ENCODE measurements at places on chromosomes 2 and 18.
A peak's percentile ranks its signal among the peaks of the same experiment; 100 is the strongest.

DNA sequence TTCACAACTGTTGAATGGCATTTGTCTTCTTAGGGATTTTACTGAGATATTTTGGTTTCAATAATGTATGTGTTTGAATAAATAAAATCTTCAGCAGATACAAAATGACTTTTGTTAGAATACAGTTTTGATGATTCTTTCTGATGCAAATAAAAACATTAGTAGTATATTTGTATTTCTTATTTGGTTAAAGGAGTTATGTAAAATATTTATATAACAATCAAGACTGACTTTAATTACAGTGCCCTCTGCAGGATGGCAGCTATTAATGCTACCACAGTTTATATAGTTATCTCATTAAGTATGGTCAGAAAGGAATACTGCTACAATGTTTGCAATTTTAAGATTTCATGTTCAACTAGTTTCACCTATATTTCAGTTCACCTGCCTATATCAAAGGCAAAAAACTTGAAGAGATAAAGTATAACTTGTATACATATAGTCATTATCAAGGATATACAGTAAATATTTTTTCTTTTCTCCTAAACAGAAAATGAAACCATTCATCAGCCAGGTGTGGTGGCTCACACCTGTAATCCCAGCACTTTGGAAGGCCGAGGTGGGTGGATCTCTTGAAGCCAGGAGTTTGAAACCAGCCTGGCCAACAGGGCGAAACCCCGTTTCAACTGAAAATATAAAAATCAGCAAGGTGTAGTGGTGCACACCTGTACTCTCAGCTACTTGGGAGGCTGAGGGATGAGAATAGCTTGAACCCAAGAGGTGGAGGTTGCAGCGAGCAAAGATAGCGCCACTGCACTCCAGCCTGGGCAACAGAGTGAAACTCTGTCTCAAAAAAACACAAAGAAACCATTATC is 19.8 kb downstream of the ARL5A start:
- no peak for DNase-seq

DNA sequence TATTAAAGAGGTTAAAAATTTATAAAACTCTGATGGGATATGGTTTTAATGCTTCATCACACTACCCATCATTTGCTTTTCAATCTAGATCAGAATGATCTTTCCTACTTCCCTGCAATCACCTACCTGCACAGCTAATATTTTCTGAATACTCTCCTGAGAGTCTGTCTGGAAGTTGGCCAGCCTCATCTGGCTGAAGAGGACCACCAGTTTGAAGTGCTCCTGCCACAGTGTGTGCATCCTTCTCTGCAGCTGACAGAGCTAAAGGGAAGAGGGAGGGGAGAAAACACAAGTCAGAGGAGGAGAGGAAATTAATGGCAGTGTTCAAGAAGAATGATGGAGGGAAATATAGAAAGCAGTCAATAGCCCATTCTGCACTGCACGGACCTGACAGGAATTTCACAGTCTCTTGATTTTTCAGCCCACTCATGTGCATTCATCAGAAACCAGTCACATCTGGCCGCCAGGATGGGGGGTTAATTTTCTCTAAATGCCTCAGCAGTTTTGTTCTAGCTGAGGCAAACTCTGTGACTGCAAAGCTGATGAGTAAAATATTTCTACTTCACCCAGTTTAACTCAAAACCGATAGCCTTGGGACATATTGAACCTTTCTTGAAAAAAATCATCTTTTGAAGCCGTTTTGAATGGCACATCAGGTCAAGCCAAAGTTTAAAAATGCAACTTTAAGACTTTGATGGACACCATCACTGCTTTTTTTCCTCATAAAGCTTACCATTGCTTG is 201.8 kb upstream of the KLHL14 start:
- no peak for DNase-seq

DNA sequence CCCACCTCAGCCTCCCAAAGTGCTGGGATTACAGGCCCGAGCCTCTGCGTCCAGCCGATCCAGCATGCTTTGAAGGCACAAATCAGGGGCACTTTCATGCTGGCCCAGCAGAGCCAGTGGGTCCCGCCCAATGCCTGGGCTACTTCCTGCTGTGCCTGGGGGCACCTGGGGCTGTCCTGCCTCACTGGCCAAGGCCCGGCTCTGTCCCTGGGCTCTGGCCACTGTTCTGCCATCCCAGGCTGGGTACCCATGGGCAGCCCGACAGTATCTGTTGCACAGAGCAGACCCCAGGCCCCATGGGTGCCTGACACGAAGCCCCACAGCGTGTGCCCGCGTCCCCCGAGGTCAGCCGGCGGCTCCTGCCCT is 6.8 kb upstream of the GAL3ST2 start:
- DNase-seq = no peak

DNA sequence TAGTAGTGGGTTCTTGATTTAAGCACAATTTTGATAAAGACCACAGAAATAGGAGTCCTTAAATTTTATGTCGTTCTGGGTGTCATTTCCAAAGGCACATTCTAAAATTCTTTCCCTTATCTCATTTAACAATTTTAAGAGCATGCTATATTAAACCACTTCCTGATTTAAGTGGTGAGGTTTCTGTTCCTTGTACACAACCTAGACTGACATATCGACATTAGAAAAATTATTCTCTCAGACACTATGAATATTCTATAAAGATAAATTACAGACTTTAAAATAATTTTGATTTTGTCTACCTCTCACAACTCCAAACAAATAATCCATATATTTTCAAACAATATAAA is 923.8 kb downstream of the LRP1B start:
- DNase-seq = no peak

GRCh38 chr2:100416397-100416934 is 1.0 kb downstream of the CHST10 start:
- no peak for DNase-seq

DNA sequence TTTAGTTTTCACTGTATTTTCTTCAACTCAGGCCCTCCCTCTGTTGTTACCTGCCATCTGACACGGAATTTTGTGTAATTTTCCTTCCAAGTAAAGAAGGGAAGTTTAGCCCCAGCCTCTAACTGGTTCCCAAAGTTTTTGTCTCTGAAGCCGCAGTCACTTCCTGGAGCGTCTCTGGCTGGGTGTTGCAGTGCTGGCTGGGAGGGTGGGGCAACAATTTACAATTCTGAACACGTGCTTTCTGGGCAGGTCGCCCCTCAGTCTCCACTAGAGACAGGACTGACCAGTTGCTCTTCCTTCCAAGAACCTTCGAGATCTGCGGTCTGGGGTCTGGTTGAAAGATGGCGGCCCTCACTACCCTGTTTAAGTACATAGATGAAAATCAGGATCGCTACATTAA is 3.5 kb downstream of the CNDP2 start:
- peak; percentile 47 for DNase-seq

DNA sequence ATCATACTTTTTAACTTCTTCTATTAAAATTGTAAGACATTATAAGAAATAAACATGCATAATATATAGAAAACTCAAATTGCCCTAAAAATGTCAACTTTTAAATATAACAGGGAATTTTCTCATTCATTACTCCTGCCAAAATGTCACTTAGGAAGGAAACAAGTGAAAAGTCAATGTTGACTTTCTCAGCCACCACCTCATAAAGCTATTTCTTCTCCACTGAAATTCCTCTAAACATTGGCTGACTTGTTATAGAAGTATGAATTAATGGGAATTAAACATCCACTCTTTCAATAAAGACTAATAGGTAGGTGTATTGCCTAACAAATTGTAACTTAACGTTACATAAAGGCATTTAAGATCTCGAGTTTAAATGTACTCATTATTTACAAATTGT is 499.7 kb upstream of the SYT4 start:
- DNase-seq = no peak

- peak; percentile 34 for DNase-seq
Measured at GRCh38 chr2:176126929-176127773, 2.4 kb upstream of the HOXD8 start.

DNA sequence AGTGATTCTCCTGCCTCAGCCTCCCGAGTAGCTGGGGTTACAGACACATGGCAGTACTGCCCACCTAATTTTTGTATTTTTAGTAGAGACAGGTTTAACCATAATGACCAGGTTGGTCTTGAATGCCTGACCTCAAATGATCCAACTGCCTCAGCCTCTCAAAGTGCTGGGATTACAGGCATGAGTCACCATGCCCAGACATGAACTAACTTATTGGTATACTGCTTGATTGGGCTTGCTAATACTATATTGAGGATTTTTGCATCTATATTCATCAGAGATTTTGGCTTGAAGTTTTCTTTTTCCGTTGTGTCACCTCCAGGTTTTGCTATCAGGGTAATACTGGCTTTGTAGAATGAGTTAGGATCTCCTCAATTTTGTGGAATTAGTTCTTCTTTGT is 706.1 kb upstream of the HS6ST1 start:
- no peak for DNase-seq

DNA sequence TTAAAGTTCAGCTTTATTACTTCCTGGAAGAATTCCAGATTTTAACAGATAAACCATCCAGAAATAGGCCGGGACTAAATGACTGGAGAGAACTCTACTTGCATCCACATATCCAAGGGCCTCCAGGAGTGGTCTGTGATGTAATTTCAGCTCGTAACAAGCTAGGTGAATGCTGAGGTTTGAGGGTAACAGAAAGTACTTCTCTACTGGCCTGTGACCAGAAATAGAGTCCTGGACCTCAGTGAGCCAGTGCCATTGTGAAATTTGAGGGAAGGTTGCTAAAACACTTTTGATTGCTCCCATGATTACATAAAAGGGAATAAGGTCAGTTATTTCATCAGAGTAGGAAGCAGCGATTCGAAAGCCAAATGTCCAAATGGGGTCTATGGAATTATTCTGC is 158.1 kb downstream of the DOCK10 start:
- DNase-seq = no peak

DNA sequence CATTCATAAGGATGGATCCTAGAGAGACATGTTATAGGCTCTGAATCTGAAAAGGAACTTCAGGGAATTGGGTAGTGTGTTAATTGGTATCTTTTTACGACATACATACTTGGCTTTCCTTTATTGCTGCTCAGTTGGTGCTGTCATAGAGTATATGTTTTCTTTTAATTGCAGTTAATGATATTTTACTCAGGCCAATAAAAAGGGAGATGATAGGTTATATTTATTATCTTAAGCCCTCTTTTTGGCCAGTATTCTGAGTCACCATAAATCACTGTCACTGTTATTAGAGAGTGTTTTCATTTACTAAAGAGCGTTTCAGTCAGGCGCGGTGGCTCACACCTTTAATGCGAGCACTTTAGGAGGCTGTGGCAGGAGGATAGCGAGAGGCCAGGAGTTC is 47.6 kb downstream of the RALBP1 start:
- DNase-seq = no peak

- DNase-seq = no peak
Measured at GRCh38 chr2:121771976-121772742, 16.7 kb downstream of the TSN start.

GRCh38 chr2:136104977-136105376 is 13.0 kb downstream of the CXCR4 start:
- DNase-seq = no peak

DNA sequence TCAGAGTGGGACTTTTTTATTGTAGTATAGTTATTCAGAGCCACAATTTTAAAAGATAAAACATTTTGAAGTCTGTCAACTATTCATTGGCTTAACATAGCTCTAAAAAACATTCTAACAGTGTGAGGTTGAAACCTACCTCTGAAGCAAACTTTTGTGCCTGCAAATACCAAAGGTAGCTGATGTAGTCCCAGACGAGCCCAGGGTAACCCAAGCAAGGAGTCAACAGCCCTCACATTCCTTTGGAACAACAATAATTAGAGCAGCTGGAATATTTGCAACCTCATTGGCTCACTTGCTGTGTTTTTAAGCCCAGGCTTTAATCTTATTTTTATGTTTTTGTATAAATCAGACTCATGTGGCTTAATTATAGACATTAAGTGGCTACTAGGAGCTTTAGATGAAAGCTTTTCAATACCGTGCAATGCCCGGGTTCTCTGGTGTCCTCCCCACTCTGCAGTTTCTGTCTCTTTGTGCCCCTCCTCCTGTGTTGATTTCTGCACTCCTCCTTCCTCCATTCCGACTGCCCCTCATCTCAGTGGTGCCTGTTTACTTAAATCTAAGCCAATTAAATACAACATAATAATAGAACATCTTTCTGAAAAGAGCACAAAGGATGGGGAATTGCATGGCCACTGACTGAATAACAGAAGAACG is 157.9 kb upstream of the UNC80 start:
- DNase-seq = no peak

DNA sequence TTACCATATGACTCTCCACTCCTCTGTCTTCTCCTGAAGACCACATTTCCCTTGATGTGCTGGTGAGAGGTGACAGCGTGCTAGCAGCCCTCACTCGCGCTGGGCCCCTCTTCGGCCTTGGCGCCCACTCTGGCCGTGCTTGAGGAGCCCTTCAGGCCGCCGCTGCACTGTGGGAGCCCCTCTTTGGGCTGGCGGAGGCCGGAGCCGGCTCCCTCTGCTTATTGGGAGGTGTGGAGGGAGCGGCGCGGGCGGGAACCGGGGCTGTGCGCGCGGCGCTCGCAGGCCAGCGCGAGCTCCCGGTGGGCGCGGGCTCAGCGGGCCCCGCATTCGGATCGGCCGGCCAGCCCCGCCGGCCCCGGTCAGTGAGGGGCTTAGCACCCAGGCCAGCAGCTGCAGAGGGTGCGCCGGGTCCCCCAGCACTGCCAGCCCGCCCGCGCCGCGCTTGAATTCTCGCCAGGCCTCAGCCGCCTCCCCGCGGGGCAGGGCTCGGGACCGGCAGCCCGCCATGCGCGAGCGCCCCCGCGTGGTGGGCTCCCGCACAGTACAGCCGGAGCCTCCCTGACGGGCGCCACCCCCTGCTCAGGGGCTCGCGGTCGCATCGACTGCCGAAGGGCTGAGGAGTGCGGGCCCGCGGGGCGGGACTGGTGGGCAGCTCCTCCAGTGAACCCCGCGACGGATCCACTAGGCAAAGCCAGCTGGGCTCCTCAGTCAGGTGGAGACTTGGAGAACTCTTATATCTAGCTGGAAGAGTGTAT is 246.6 kb upstream of the REG3G start:
- no peak for DNase-seq

DNA sequence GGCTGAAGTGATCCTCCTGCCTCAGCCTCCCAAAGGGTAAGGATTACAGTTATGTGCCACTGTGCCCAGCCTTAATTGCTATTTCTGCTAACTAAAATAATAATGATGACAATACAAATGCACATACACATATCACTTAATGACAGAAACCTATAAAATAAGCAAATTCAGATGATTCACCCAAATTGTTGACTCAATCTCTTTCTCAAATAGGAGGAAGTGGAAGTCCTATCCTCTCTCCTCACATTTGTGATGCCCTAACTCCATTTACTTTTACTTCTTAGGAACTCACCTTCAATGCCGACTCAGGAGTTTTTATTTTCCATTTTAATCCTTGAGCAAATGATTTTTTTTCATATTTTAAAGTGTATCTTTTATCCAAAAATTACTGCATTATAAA is 24.5 kb upstream of the RAPH1 start:
- no peak for DNase-seq

DNA sequence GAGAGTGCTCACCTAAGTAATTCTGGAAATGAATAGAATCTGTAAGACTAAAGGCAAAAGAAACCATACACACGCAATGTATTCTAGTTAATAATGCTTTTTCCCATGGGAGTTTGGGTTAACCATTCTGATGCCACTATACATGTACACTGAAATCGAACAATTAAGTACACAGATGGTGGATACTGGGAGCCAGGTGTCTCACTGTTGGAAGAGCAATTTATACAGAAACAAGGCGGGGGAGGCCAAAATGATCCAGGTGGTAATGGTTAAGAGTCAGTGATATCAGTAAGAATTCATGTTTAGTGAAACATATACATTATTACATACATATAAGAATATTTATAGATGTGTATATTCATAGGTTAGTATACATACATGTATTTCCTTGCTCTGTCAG is 67.2 kb downstream of the TMEM131 start:
- DNase-seq = no peak

Measured in stimulated activated CD4-positive, alpha-beta T cell treated with anti-CD3 and anti-CD28 coated beads, Interleukin-1b, Interleukin-23, amount 100 ng/mL, for 48 hours (primary cell).